ENCODE measurements at places on chromosomes 1 and 21. TPM values are rescaled to one million over a fixed set of nuclear protein-coding genes. Genes with fewer than 3 reads are reported as not detected.

PDPN gene
- total RNA-seq = not detected

C1orf74 gene
- 3.7 TPM for total RNA-seq

HES2 gene
- total RNA-seq = not detected

RRP15 gene
- 4.5 TPM for total RNA-seq

NUDT4B gene
- total RNA-seq = 29.9 TPM

LCE1C gene
- not detected for total RNA-seq

GREM2 gene
- total RNA-seq = not detected

ERI3 gene
- 57.1 TPM for total RNA-seq

CYP4Z1 gene
- total RNA-seq = not detected

SPRR3 gene
- total RNA-seq = not detected

AADACL3 gene
- total RNA-seq = not detected

PADI3 gene
- not detected for total RNA-seq

GPR25 gene
- total RNA-seq = not detected

RHBDL2 gene
- total RNA-seq = not detected

MAP10 gene
- 2.0 TPM for total RNA-seq

STMN1 gene
- total RNA-seq = 102 TPM

LIN28A gene
- total RNA-seq = not detected

PRUNE1 gene
- 13.4 TPM for total RNA-seq

S100A12 gene
- not detected for total RNA-seq

CCDC181 gene
- 0.36 TPM for total RNA-seq

NEXN gene
- total RNA-seq = 0.62 TPM

TMEM52 gene
- total RNA-seq = not detected

PHF13 gene
- 9.7 TPM for total RNA-seq

INPP5B gene
- 30.5 TPM for total RNA-seq
